ENCODE measurements at places on chromosomes 3 and 15.

DNA sequence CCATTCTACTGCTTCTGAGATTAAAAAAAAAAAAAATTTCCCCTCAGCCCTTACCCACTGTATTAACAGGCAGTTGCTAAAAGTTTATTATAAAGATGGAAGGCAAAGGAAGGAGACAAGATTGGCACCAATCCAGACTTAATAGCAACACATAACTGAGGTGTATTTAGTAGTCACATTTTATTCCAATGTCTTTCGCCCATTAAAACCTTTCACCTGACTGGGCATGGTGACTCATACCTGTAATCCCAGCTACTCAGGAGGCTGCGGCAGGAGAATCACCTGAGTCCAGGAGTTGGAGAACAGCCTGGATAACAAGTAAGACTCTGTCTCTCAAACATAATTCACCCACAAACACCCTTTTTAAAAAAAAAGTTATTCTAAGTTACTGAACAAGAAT is 4.4 kb downstream of the ACAP2 start:
- DNase-seq: no peak

DNA sequence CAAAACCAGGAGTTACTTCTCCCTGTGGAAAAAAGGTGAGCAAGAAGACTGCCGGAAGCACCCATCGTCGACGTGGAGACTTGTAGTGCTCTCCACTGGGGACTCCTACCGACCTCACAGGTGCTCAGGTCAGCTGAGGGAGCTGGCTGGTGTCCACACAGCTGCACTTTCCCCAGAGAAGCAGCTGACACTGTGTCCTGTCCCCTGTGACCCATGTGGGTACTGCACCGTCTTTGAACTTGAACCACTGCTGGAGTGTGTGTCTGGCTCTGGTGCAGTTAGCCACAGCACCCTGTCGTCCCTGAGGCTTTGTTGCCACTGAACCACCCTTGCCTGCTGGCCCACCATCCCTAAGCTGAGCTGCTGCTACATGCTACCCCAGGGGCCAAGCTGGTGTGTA is 270.8 kb downstream of the CACNA2D3 start:
- DNase-seq: no peak

DNA sequence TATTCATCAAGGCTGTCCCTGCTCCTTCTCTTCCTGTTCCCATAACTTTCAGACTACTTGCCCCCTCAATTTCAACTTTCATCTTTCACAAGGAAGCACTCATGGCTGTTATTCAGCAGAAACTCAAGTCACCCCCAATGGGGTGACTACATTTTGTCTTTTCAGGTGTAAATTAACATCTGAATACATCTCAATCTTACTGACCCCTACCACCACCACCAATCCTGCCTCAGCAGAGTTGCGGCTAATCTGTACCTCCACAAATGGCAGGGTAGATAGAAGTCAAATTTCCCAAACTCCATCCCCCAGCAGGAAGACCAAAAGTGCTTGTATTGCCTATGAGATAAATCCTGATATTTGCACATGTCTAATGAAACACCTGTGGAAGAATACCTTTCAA is 19.2 kb downstream of the SOX2 start:
- no peak for DNase-seq

- no peak for DNase-seq
These were observed 6.2 kb downstream of the TMEM39A start for GRCh38 chr3:119457246-119457645.

DNA sequence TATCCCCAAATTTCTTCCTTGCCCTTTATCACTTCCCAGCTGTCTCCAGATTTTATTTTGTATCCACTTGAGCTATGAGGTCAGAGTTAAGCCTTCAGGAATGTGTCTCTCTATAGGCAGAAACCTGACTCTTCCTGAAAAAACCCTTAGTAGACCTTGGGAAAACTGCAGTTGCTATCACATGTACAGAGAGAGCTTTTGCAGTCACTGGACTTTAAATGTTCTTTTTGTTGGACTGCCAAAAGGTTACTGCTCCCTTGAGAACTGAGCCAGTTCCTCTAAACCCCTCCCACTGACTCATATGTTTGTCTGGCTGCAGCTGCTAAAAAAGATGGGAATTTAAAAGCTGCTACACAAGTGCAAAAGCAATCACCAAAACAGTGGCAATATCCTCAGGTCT is 169.1 kb upstream of the CCDC54 start:
- peak; percentile 89 for DNase-seq

- no peak for DNase-seq
These were observed 48.5 kb downstream of the STARD9 start for GRCh38 chr15:42623951-42624350.

DNA sequence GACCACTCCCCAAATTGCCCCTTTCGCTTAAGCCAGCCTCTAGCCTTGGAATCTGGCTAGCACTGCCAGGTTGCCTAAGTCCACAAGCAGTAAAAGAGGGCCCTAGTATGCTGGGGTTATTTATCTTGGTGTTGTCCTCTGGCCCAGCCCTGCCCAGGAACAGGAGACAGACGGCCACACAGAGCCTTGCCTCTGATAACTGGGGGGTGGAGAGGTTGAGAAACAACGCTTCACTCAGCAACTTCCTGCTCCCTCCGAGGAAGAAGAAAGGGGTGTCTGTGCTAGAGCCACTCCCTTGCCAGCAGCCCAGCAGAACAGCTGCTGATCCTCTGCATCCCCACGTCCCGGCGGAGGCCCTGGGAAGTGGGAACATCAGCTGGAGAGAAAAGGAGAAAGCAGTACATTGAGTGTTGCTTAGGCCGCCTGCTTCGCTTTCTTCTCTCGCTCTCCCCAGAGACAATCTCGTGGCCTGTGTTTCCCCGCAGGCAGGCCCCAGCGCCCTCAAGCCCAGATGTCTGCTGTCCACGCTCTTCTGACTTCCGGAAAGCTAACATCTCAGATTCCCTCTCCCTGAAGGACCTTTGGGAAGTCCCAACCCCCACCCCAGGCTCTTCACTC is 22.6 kb upstream of the C3orf70 start:
- peak; percentile 51 for DNase-seq

GRCh38 chr3:157445857-157446256 is 9.2 kb downstream of the PTX3 start:
- no peak for DNase-seq

- no peak for DNase-seq
These were observed 24.3 kb upstream of the FBXL22 start for GRCh38 chr15:63572749-63573464.

DNA sequence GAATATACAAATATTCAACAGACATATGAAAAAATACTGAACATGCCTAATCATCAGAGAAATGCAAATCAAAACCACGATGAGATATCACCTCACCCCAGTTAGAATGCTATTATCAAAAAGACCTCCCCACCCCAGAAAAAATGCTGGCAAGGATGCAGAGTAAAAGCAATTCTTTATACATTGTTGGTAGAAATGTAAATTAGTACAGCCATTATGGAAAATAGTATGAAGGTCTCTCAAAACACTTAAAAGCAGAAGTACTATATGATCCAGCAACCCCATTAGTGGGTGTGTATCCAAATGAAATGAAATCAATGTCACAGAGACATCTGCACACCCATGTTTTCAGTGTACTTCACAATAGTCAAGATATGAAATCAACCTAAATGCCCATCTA is 308.7 kb downstream of the CHST2 start:
- DNase-seq: no peak

DNA sequence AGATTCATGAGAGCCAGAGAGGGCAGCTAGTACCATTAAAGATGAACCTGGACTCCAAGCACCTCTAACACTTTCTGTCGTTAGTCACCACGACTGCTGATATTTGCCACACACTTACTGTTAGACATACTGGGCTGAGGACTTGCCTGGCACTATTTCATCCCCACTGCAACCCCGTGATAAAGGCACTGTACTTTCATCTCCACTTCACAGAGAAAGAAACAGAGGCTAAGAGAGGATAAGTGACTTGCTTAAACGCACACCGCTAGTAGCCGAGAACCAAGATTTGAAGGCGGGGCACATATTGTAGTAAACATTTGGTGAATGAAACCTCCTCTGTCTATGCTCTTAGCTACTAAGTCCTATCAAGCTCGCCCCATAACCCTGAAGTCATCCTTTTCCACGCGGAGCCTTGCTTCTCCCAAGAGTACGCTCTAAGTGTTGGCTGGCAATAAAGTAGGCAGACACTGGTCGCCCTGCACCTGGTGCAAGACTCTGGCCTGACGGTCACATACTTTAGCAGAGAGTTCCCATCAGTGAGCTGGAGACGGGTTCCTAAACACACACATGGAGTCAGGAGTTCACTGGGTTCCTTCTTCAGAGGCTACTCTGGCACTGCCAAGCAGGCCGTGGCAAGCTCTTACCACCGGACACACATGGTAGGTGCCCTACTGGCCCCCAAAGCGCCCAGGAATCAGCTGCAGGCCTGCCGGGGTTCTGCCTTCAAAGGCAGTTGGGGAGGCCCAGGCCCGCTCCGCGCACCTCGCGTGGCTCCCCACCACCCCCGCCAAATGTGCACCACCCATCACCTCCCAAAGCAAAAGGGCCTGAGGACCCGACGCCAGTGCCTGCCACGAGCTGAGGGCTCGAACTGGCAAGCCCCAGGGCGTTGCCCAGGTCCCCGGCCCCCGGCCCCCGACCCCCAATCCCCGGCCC is 951 bp downstream of the POMGNT2 start:
- no peak for DNase-seq

- DNase-seq: no peak
These were observed 86.8 kb downstream of the SAMMSON start for GRCh38 chr3:70086336-70086735.

DNA sequence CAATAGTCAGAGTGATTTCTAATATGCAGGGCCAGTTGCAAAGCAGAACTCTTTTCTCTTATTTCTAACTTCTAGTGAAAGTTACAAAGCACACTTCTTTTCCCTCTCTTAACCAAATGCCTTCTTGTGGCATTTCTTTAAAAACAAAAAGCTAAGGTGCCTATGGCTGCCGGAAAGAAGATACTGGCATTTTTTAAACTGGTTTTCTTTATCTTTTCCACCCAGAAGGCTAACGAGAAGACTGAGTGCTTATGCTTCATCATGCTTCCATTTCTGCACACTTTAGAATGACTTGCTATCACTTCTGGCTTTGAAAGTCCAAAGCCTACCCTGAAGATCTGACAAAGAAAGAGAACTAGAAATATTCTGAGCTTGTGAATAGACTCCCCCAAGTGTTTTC is 141.3 kb downstream of the P2RY1 start:
- DNase-seq: no peak

DNA sequence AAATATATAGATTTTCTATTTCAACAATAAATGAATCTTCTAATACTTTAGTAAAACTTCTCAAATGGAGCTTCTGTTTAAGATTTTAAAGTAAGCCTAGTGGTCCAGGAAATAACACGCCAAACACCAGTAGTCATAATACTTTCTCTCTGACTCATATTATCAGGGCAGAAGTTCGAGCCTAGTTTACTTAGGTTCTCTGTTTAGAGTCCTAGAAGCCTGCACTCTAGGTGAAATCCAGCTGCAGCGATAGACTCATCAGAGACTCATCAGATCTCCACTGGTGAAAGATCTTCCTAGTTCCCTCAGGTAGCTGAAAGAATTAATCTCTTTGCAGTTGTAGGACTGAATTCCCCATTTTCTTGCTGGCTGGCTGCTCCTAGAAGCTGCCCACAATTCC is 552.5 kb upstream of the ROBO2 start:
- DNase-seq: no peak
